ENCODE measurements at places on chromosomes 16 and 17.

DNA sequence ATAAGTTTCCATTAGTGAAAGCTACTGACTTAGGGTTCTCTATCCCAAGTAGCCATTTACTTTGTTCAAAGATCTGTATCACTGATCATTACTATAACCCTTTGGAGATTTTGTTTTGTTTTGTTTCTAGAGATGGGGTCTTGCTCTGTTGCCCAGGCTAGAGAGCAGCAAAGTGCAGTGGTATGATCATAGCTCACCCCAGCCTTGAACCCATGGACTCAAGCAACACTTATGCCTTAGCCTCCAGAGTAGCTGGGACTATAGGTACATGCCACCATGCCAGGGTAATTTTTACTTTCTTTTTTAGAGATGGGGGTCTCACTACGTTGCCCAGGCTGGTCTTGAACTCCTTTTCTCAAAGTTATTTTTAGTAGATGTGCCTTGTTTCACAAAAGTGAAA lies 154.7 kb downstream of the KCNJ2 start:
- no peak for DNase-seq

GRCh38 chr17:46147296-46147695 lies 45.9 kb downstream of the KANSL1 start:
- DNase-seq, result no peak

- DNase-seq, result no peak
Measured at GRCh38 chr16:2784358-2785100, 2.8 kb downstream of the PRSS33 start.

DNA sequence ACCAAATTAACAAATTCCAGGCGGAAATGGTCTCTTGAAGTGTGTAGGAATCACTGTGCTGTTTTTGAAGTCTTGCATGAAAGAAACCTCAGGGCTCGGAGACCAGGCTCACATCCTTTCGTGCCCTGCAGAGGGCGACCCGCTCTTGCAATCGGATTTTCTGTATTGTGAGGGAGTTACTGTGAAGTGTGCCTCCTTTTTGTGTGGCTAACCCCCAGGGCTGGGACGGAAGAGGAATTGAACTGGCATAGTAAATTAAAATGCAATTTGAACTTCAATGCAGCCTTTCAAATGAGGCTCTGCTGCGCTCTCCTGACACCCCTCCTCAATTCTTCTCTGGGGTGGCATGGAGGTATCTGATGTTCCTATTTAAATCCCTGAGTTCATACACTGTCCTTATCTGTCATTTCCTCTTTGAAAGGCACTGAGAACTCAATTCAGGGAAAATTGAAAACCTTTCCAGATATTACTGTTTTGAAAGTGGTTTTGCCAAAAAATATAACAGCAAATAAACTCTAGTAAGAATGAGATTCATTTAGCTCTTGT lies 51.5 kb upstream of the MGAT5B start:
- no peak for DNase-seq
